ENCODE measurements at places on chromosomes 11 and 22. TPM values are rescaled to one million over a fixed set of nuclear protein-coding genes. Genes with fewer than 3 reads are reported as not detected.

The PRCP gene
- total RNA-seq: 23.3 TPM

The CD59 gene
- 59.9 TPM for total RNA-seq

The SLC6A5 gene
- total RNA-seq: not detected

The WNT11 gene
- not detected for total RNA-seq

The INPP5J gene
- total RNA-seq: 0.17 TPM

The SLC17A6 gene
- not detected for total RNA-seq

The NEFH gene
- 2.5 TPM for total RNA-seq

The NRIP3 gene
- 3.5 TPM for total RNA-seq

The GLYATL1 gene
- not detected for total RNA-seq

The OR6A2 gene
- 0.05 TPM for total RNA-seq

The DDX25 gene
- total RNA-seq: not detected

The CELSR1 gene
- total RNA-seq: 0.25 TPM

The C11orf21 gene
- 6.6 TPM for total RNA-seq

The PHOX2A gene
- total RNA-seq: not detected

The VSIG10L2 gene
- total RNA-seq: not detected

The KDM4E gene
- total RNA-seq: not detected

The UBE2L3 gene
- total RNA-seq: 49.1 TPM

The ADAMTS8 gene
- not detected for total RNA-seq

All from activated naive CD4-positive, alpha-beta T cell treated with anti-CD3 and anti-CD28 coated beads for 36 hours (primary cell).